ENCODE measurements at places on chromosomes 7 and 10.
A peak's percentile ranks its signal among the peaks of the same experiment; 100 is the strongest.

DNA sequence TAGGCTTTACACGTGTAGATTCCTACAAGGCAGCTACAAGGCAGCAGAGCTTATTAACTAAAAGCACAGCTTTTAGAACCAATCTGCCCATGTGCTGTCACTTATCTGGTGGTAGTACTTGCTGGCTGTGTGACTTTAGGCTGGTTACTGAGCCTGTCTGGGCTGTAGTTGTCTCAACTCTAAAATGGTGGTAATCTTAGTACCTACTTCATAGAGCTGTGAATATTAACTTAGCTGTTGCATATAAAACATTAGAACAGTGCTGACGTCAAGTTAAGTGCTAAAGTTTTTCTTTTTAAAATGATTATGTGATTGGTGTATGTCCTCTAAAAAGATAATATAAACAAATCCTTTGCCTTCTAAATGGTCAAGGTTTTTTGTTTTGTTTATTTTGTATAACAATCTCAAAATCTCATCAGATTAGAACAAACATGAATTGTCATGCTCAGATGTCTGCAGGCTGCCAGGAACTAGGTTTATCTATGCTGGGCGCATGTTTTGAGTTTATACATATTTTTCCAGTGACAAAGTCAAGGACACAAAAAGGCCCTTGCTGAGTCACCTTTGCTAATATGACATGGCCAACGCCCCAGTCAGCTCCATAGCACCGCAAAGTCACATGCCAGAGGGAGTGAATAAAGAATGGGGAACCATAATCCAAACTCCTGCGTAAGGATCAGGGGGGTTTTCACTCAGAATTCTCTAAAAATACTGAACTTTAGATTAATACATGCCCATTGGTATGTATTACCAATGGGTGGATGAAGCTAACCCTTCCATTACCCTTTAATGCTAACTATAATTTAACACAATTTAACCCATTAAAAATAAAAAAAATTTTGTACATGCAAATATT is 39.8 kb upstream of the ARL4A start:
- no peak for DNase-seq

GRCh38 chr7:20459419-20459818 is 128.7 kb downstream of the ITGB8 start:
- DNase-seq: no peak

GRCh38 chr10:18000601-18001000 is 48.9 kb downstream of the SLC39A12 start:
- no peak for DNase-seq

GRCh38 chr7:88276605-88277153 is 30.0 kb downstream of the STEAP4 start:
- DNase-seq: no peak

GRCh38 chr7:2559283-2559950 is 638 bp downstream of the IQCE start:
- DNase-seq: no peak

GRCh38 chr10:130459851-130460490 is 323.8 kb downstream of the GLRX3 start:
- no peak for DNase-seq

- no peak for DNase-seq
Observed at GRCh38 chr10:30502266-30503060, 68.5 kb downstream of the MAP3K8 start.

DNA sequence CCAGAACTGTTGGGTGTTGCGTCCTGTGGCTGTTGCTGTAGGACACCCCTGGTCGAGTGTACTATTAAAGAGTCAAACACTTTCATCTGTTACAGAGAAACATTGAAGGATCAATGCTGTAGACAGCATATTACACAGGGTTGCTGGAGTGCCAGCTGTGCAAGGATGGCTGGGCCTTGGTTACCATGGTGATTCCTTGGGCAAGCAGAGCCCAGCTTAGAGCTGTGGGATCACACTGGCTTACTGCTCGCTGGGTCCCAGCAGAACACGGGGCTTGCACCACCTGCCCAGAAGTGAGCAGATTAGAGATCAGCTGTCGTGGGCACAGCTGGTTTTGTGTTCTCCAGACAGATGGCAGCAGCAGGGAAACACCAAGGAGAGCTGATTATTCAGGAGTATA is 76.0 kb downstream of the GPR141 start:
- DNase-seq: no peak

DNA sequence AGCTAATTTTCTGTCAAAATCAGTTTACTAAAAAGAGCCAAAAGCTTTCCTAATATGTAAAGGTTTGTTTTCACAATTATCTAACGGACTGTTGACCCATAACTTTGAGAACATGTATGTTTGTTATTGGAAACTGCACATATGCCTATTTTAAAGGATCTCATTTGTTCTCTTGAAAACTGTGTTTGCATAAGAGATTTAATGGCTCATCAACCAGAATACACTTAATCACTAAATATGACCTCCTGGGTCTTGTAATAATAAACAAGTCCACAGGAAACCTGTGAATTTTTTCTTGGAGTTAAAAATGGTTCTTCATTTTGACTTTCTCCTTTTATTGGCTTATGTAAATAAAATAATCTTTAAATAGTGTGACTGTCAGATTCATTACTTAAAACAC is 48.3 kb upstream of the STEAP1B start:
- DNase-seq: no peak

GRCh38 chr10:119871881-119872609 is 598 bp downstream of the MCMBP start:
- peak; percentile 21 for DNase-seq

- no peak for DNase-seq
Observed at GRCh38 chr10:18321371-18321770, 181.1 kb downstream of the CACNB2 start.

DNA sequence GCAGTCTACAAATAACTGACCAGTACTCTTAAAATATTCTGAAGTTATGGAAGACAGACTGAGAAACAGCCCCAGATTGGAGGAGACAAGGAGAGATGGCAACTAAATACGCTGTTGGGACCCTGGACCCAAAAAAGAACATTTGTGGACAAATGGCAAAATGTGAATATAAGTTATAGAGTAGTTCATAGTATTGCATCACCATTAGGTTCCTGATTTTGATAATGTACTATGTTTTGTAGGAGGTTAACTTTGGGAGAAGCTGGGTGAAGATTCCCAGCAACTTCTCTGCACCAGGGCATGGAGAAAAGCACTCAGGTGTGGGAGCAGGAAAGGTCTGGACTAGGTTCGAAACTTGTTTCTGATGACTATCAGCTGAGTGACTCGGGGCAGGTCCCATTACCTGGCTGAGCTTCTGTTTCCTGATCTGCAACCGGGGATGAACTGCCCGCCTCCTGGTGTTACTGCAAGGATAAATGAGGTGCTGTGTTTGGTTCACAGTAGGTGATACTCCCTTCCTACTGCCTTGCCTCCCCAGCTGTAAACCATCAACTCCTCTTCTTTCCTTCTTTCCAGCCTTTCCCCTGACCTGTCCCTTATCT is 48.2 kb downstream of the EEPD1 start:
- DNase-seq: no peak

GRCh38 chr10:79084012-79084971 is 15.5 kb downstream of the ZMIZ1 start:
- DNase-seq: no peak

- no peak for DNase-seq
Observed at GRCh38 chr10:62635127-62635526, 169.4 kb upstream of the ADO start.

DNA sequence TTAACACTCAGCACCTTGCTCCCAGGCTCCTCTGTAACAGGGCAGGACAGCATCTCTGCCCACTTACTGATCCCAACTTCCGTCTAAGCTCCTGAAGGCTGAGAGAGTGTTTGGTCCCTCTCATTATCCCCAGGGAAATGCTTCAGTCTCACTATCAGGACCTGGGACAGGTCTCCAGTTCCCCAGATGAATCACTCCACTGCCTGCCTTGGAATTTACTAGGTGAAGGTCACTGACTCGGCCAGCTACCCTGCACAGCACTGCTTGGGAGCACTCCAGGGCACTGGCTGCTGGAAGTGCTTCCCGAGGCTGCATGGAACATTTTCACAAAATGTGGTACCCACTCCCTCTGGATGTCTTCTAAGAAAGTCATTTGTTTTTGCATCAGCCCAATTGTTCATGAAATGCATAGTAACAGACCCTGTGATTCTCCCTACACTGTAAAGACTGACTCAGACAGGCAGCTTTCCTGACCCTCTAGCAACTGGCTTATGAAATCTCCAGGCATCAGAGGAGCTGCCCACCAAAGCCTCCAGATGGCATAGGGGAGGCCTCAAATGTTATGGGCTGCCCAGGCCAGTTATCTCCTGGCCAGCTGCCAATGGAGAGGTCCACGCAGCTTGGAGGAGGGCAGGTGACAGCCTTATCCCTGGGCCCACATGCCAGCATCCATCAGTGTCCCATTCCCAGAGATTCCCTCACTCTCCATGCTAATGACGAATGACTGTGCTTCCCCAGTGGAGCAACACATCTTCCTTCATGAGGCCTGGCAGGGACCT is 89.1 kb downstream of the GFRA1 start:
- no peak for DNase-seq

- DNase-seq: no peak
Observed at GRCh38 chr7:70657571-70657970, 474.4 kb upstream of the GALNT17 start.

DNA sequence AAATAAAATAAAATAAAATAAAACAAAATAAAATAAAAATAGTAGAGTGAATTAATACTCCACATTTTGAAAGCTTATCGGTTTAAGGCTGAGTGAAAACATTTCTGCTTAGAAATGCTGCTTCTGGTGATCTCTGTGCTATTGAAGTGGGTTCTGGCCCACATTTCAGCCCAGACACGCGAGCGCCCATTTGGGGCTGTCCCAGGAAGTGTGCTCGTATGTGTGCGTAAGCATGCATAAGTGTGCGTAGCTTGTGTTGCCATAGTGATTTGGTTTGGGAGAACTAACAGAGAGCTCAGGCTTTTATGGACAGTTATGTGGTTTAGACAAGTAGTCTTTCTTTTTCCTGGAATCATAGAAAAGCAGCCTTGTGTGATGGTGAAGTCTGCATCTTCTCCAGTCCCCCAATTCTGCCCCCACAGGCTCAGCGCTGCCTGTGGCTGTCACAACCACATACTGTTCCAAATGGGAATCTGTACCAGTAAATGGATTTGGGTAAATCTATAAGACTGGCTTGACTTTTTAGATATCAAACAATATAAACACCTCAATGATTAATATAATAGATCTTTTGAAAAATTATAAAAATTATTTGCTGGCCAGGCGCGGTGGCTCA is 29.8 kb upstream of the PURB start:
- DNase-seq: peak; percentile 38

DNA sequence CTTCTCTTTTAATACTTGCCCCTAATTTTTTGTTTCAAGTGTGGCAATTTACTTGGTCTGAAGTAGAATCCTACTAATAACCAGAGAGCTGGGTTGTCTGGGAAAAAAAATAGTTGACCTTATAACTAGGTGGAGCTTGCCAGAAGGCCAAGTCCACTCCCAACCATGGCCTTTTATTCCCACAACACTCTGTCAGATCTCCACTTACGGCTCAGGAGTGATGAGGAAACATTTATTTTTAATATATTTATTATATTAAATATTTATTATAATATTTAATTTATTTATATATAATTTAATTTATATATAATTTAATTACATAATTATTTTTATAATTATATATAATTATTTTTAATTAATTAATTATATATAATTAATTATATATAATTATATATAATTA is 58.8 kb downstream of the TSPAN12 start:
- DNase-seq: no peak

GRCh38 chr7:117784315-117784714 is 88.9 kb downstream of the CTTNBP2 start:
- DNase-seq: no peak

- no peak for DNase-seq
Observed at GRCh38 chr10:21293518-21294356, 231.7 kb downstream of the SKIDA1 start.

- no peak for DNase-seq
Observed at GRCh38 chr7:43513251-43513650, 69.7 kb upstream of the STK17A start.

DNA sequence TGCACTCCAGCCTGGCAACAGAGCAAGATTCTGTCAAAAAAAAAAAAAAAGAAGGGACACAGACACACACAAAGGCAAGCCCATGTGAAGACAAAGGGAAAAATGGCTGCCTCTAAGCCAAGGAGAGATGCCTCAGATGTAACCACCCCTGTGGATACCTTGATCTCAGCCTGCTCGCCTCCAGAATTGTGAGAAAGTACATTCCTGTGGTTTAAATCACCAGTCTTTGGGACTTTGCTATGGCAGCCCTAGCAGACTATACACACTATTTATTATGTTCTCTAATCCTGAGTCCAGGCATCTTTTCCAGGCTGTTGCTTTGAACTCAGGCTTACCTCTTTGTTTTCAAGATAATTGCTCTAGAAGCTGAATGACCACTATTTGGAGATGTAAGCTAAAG is 494.3 kb downstream of the GALNT17 start:
- DNase-seq: no peak

DNA sequence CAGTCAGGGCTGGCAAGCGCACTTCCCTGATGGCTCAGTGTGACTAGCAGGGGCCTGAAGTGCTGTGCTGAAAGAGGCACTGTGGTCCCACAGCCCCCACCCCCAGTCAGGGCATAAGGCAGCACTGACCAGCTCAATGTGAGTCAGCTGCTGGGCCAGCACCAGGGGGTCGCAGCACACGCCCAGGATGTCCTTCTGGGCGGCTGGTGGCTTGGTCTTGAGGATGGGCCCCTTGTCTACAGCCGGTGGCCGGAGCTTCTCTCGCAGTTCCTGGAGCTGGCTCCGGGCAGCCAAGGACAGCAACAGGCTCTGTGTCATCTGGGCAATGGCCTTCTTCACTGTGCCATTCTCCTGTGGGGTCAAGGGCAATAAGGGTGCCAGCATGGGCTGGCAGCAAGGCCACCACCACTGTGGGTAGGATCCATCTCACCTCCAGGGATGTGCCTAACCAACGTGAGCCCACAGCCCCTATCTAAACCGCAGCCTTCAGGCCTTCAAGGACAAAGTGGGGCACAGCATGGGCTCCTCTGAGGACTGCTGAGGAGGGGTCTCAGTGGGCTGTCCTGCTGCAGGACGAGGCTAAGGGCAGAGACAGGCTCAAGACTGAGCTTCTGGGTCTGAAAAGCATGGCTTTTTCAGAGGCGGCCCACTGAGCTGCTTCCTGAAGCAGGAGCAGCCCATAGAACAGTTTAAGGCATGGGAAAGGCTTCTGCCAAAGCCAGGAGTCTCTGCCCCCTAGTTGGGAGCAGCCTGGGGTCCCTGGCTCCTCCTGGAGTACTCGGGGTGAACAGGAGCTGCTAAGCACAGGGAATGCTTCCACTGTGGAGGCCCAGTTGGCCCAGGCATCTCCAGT is 62.5 kb downstream of the CSGALNACT2 start:
- DNase-seq: no peak

DNA sequence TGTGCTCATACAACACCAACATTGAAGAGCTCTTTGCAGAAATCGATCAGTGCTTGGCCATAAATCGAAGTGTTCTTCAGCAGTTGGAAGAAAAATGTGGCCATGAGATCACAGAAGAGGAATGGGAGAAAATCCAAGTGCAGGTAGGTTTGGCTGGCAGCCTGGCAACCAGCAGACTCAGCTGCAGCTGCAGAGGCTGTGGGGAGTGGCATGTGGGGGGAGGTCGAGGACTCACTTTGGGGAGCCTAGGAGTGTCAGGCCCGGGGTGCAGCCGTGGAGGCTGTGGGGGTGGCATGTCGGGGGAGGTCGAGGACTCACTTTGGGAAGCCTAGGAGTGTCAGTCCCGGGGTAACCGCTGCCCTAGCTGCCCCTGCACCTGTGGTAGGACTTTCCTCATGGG is 35.1 kb downstream of the RNF32 start:
- DNase-seq: no peak

Data from activated CD4-positive, CD25-positive, alpha-beta regulatory T cell treated with anti-CD3 and anti-CD28 coated beads, Interleukin-2, amount 50 U/mL, for 16 hours (primary cell).